ENCODE measurements at places on chromosomes 1 and 21.

GRCh38 chr1:221241592-221241991 lies 362.3 kb downstream of the HLX start:
- DNase-seq: no peak

GRCh38 chr1:41983451-41983850 lies 64.7 kb upstream of the HIVEP3 start:
- no peak for DNase-seq

GRCh38 chr21:46437511-46437910 lies 21.2 kb upstream of the DIP2A start:
- DNase-seq: no peak

- DNase-seq: no peak
These were observed 22.8 kb upstream of the LRRC38 start for GRCh38 chr1:13536571-13536970.

- DNase-seq: no peak
These were observed 8.9 kb downstream of the VSIG8 start for GRCh38 chr1:159853417-159854115.

GRCh38 chr1:74502858-74503257 lies 9.6 kb downstream of the LRRC53 start:
- DNase-seq: no peak

DNA sequence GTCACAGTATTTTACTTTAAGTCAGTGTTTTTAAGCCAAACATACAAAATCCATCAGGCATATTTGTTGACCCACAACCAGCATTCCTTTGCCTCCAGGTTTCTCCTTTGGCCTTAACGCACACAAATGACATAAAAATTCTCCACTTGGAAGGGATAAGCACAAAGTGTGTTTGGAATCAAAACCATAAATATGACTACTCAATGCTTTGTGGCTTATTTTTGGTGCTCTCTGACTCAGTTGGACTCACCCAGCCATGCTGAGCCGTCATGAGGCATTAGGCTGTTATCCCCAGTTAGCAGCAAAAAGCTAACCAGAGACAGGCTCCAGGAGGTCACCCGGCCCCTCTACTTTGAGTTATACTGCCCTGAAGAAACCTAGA lies 948 bp downstream of the PRUNE1 start:
- DNase-seq: no peak

DNA sequence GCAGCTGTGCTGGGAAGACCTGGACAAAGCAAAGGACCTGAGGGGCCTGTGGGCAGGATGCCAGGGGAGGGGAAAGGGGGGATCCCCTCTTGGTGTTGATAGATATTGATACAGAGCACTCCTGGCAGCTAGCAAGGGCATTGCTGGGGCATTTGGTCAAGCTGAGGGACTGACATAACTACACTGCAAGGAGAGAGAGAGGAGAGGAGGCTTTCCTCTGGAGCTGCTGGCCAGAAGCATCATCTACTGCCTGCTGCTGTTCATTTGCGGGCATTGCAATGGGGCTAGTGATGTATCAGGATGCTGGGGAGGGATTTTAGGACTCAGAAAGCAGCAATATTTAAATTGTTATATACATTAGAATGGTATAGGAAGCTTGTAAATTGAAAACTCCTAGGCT lies 142.0 kb downstream of the ZNF648 start:
- DNase-seq: no peak

DNA sequence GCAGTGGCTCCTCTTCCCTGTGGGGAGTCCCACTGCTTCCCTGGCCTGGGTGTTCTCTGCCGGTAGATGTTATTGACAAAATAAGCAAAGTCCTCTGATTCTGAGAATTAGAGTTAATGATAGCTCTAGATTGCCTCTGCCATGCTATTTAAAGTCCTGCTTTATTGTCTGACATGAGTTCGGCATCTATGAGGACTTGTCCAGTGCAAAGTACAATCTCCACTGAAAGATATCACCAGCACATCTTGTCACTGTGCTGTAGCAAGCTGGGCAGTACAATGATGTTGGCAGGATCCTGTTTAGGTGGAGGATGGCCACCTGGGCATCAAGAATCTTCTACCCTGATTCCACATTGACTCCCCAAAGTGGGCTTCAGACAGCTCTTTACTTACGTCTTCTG lies 54.0 kb upstream of the ATP5PO start:
- DNase-seq: no peak

GRCh38 chr1:20958430-20958829 lies 171.3 kb upstream of the HP1BP3 start:
- DNase-seq: no peak

GRCh38 chr1:170274131-170274501 lies 128.4 kb downstream of the NTMT2 start:
- DNase-seq: no peak

- DNase-seq: no peak
These were observed 4.6 kb downstream of the ERG start for GRCh38 chr21:38493549-38494250.

- no peak for DNase-seq
These were observed 42.1 kb upstream of the SDC3 start for GRCh38 chr1:30950700-30951099.

DNA sequence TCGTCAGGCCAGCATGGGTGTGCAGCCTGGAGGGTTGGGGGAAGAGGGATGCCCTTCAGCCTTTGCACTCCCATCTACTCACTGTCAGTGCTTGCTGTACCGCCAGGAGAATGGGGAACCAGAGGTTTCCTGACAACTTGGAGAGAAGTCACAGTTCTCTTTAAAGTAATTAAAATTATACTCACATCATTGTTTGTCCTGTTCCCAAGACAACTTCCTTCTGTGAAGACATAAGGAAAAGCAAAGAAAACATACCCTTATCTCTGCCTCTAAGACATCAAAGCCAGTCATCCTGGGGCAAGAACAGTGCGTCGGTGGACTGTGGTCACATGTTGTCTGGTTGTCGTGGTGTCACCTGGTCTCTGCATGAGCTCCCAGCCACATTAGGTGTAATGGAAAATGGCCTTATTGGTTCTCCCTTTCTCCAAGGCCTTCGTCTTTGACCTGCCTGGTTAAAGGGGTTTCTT lies 17.6 kb downstream of the TRAF5 start:
- no peak for DNase-seq

DNA sequence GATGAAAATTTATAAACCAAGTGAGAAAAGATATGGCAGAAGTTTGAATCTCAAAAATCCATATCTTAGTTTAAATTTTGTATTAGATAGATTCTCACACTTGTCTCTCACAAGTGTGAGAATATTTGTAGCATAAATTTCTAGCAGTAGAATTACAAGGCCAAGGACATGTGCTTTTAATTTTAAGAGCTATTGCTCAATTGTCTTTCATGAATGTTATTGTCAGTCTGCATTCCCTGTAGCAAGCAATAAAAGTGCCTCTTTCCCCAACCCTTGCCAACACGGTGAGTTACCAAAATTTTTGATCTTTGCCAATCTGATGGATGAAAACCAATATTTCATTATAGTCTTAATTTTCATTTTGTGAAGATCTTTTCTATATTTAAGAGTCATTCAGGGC lies 64.0 kb downstream of the CTH start:
- DNase-seq: no peak

All from GM18507 (cell line).